Type B pancreatic cell (in vitro differentiated cells): ENCODE measurements at places on chromosomes 7 and 10.

GRCh38 chr7:131152766-131153165 lies 174.9 kb upstream of the MKLN1 start:
- no peak overlapping the region for H3K4me3 ChIP-seq
- no peaks in the 10 kb centered on the region for H3K4me1 ChIP-seq
- H3K36me3 ChIP-seq, result no peaks in the 10 kb centered on the region
- DNase-seq, result no peak

DNA sequence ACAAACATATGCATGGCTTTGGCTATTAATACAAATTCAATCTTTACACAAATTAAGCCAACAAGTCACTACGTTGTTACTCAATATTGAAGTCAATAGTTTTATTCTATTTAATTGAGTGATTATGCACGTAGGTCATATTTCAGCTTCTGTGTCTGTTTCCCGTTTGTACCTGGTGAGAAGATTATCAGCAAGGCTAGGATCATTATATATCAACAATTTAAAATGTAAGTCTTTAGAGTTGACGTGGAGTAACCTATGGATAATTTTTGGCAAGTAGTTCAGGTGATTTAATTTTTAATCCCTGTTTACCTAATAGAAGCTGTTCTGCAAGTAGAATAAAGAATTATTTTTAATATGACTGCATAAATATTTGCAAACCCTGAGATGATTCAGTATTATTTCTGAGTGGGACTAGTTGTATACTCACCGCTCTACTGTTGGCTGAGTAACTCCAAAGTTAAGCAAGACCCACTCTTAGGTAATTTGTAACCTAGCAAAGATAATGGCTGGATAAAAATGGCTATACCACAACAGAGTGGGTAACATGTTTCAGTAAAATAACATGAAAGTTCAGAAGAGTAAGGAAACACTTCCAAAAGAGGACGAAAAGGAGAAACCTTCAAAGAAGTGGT lies 161.0 kb downstream of the HGF start:
- H3K27me3 ChIP-seq, result no peaks in the 10 kb centered on the region
- no peaks in the 10 kb centered on the region for H3K36me3 ChIP-seq
- no peaks in the 10 kb centered on the region for H3K4me1 ChIP-seq
- H3K27ac ChIP-seq, result no peak overlapping the region

- no peak overlapping the region for H3K4me3 ChIP-seq
- H3K27ac ChIP-seq, result no peak overlapping the region
- DNase-seq, result no peak
- H3K27me3 ChIP-seq, result no peaks in the 10 kb centered on the region
These were observed 386.6 kb downstream of the SH2D4B start for GRCh38 chr10:80924063-80924952.

- peaks cover 44% of the 10 kb centered on the region for H3K27me3 ChIP-seq
- H3K36me3 ChIP-seq, result no peaks in the 10 kb centered on the region
- no peak for DNase-seq
These were observed 133.0 kb downstream of the SFMBT2 start for GRCh38 chr10:7277867-7278266.

DNA sequence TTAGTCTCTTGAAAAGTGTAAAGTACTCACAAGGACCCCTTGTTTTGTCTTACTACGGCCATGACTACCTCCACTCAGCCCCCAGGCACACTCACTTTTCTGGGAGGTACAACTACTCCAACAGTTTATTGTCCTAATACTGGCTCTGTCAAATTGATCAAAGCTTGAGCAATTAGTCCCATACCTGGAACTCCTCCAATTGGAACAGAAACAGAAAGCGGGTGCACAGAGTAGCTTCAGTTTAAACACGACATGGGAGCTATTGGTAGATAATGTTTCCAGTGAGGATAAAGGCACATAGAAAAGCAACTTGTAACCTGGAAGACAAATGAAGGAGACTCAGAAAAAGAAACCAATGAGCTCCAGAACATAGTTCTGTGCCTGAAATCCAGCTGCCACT lies 7.7 kb upstream of the GPR37 start:
- H3K4me3 ChIP-seq, result no peak overlapping the region
- no peak for DNase-seq
- no peaks in the 10 kb centered on the region for H3K4me1 ChIP-seq
- H3K27me3 ChIP-seq, result no peaks in the 10 kb centered on the region

- no peaks in the 10 kb centered on the region for H3K27me3 ChIP-seq
- no peak overlapping the region for H3K27ac ChIP-seq
- no peak overlapping the region for H3K4me3 ChIP-seq
- DNase-seq, result no peak
- H3K4me1 ChIP-seq, result no peaks in the 10 kb centered on the region
These were observed 27.4 kb upstream of the CYTH3 start for GRCh38 chr7:6299774-6300173.

DNA sequence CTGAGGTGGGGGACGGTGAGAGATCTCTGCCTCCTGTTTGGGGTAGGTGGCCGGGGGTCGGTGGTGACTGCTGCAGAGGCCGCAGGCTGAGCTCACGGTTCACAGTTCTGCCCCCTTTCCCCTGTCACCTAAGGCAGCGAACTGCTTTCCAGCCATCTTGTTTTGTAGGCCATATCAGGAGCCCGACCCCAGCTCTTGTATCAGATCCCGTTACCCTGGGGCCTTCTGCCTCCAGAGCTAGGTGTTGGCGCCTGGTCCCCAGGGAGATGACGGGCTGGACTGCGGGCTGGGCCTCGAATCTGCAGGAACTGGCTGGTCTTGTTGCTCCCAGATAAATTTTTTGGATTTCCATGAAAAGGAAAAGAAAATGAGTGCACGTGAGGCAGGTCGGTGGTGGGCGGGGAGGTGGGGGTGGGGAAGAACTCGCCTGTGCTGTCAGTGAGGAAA lies 183.0 kb downstream of the DNAJB6 start:
- H3K27me3 ChIP-seq, result no peaks in the 10 kb centered on the region
- DNase-seq, result no peak
- H3K36me3 ChIP-seq, result no peaks in the 10 kb centered on the region
- H3K27ac ChIP-seq, result no peak overlapping the region
- H3K4me3 ChIP-seq, result no peak overlapping the region

DNA sequence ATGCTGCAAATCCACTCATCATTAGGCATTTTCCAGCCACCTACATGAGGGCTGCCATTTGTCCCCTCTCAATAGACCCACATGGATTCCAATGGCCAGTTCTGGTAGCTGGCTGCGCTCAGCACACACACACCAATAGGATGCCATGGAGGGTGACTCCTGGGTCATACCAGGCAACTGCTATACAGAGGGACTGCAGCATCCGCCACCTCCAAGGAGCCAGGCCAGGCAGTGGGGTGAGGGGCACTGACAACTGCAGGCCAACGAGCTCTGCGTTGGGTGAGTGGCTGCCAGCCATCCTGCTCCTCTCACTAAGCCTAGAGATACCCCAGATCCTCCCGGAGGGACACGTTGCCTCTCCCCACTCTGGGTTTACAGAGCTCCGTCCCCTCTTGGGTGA lies 118.8 kb upstream of the NANOS1 start:
- H3K27ac ChIP-seq, result no peak overlapping the region
- H3K4me1 ChIP-seq, result peaks cover 5% of the 10 kb centered on the region
- no peaks in the 10 kb centered on the region for H3K36me3 ChIP-seq
- H3K27me3 ChIP-seq, result peaks cover 4% of the 10 kb centered on the region
- DNase-seq, result no peak
- H3K4me3 ChIP-seq, result no peak overlapping the region

DNA sequence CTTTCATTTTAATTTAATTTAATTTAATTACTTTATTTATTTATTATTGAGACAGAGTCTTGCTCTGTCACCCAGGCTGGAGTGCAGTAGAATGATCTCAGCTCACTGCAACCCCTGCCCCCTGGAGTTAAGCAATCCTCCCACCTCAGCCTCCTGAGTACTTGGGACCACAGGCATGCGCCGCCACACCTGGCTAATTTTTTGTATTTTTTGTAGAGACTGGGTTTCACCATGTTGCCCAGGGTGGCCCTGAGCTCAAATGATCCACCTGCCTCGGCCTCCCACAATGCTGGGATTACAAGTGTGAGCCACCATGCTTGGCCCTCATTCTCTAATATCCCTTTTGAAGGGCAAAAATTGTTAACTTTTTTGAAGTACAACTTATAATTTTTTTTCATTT lies 92.9 kb downstream of the XRCC2 start:
- DNase-seq, result no peak
- no peaks in the 10 kb centered on the region for H3K36me3 ChIP-seq
- H3K4me3 ChIP-seq, result no peak overlapping the region

DNA sequence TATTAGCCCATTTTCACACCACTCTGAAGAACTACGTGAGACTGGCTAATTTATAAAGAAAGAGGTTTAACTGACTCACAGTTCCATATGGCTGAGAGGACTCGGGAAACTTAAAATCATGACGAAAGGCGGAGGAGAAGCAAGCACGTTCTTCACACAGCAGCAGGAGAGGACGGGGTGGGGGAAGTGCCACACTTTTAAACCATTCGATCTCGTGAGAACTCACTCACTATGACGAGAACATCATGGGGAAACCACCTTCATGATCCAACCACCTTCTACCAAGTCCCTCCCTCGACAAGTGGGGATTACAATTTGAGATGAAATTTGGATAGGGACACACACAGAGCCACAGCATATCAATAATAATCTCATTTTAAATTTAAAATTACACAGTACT lies 80.2 kb downstream of the VWDE start:
- H3K4me3 ChIP-seq, result no peak overlapping the region
- no peak overlapping the region for H3K27ac ChIP-seq
- DNase-seq, result no peak
- H3K36me3 ChIP-seq, result no peaks in the 10 kb centered on the region
- peaks cover 5% of the 10 kb centered on the region for H3K4me1 ChIP-seq
- no peaks in the 10 kb centered on the region for H3K27me3 ChIP-seq

GRCh38 chr7:6691103-6691502 lies 15.6 kb downstream of the ZNF12 start:
- H3K4me1 ChIP-seq, result no peaks in the 10 kb centered on the region
- no peak overlapping the region for H3K4me3 ChIP-seq
- H3K27me3 ChIP-seq, result no peaks in the 10 kb centered on the region
- H3K36me3 ChIP-seq, result peaks cover 74% of the 10 kb centered on the region

DNA sequence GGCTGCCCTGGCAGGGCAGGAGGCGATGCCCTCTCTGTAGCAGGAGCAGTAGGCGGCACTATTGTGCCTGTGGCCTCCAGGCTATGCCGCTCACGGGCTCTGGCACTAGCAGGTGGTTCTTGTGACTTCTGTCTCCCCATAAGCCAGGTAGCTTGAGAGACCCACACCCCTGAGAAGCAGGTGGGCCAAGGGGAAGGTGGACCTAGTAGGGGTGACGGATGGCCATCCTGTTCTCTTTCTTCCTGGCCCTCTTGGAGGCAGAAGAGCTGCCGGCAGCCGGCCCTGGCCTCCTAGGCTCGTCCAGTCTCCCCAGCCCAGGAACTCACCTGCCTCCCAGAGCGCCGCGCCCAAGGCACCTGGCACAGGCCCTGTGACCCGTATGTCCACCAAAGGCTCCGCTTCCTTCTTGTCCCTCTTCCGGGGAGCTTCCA lies 15.4 kb downstream of the MMRN2 start:
- no peak overlapping the region for H3K27ac ChIP-seq
- H3K36me3 ChIP-seq, result no peaks in the 10 kb centered on the region
- H3K4me1 ChIP-seq, result peaks cover 17% of the 10 kb centered on the region
- no peak overlapping the region for H3K4me3 ChIP-seq
